Activated CD4-positive, alpha-beta T cell treated with anti-CD3 and anti-CD28 coated beads, Interleukin-2, amount 50 U/mL, for 4 hours (primary cell): ENCODE measurements at places on chromosomes 7 and 10.

DNA sequence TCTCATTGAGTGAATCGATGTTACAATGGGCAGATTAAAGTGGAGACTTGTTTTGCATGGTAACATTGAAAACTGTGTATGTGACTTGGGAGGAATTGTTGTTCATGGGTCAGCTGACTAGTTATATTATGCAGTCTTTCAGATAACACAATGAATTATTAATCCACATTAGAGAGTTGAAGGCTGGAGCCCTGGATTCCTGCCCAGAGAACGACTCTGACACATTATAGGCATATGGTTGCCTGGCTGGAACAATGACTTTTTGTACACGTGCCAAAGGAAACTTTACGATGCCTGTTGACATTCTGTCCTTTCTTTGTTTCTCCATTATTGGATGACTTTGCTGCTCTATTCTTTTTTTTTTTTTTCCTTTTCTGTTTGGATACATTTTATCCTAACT lies 52.3 kb upstream of the TMEM229A start:
- DNase-seq = no peak

GRCh38 chr7:55288070-55288824 lies 76.9 kb upstream of the LANCL2 start:
- DNase-seq = no peak

GRCh38 chr10:32139223-32140073 lies 83.2 kb upstream of the KIF5B start:
- DNase-seq = no peak

GRCh38 chr7:17580141-17580540 lies 281.7 kb downstream of the AHR start:
- no peak for DNase-seq

DNA sequence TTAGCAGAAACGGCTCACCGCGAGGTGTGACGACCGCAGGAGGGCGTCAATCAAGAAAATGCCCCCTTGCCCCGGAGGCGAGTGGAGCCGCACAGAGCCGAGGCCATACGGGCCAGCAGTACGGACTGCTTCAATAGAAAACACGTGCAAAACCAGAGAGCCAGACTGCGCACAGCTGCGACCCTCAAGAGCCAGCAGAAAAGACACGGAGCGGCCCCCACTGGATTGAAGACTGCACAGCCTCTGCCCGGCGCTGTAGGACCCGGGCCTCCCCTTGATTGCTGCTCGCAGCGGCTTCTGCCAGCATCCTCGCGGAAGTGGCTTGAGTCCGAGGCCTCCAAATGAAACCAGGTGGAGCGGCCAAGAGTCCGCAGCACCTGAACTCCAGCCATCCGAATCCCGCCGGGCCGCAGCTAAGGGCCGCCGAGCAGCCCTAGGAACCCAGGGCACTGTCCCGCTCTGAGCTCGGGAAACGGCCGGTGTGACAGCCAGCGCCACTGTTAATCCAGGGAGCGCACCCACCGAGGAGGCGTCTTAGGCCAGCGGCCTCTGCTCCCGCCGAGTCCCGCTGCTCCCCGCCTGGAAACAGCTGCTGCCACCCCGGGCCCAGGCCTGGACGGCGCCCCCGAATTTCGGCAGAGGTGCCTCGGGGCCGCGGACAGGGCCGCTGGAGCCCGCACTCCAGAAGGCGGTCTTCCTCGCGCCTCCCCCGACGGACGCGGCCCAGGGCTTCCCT lies 660 bp upstream of the HHEX start:
- DNase-seq = no peak

DNA sequence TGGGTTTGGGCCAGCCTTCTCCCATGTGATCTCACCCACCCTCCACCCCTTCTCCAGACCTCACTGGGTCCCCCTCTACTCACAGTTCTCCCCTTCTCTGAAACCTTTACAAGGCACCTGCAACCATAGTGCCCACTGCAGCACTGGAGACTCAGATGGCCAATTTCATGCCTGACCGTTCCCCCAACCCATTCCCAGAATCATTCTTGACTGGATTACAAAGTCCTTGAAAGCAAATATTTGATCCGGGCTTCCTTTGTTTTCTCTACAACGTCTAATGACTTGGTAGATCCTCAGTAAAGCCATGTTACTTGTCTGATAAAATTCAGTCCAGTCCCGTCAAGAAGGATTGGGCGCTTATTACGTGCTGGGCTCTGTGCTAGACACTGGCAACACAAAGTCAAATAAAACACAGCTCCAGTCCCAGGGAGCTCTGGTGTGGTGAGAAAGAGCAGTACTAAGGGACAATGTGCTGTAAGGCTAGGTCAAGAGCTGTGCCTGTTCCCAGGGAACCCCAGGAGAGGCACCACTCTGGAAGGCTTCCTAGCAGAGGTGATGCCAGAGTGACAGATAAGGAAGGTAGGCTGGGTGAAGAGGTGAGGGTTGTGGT lies 36.5 kb downstream of the SH3PXD2A start:
- no peak for DNase-seq

DNA sequence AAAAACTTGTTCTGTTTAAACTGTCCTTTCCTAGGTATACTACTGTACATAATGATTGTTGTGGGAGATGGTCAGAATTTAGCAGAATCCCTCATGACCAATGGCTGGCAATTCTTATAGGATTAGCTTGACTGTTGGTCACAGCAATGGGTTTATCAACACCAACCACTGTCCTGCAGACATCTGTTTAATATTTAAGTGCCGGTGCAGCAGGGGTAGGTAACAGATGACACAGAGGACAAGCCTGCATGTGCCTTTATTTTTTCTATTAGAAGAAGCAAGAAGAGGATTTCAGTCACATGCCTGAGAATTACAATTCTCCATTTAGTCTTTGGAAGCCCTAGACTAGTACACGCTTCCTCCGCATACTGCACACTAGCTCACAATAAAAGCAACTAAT lies 48.4 kb downstream of the CCDC6 start:
- no peak for DNase-seq

- no peak for DNase-seq
Observed at GRCh38 chr10:51615764-51616298, 83.6 kb downstream of the CSTF2T start.

DNA sequence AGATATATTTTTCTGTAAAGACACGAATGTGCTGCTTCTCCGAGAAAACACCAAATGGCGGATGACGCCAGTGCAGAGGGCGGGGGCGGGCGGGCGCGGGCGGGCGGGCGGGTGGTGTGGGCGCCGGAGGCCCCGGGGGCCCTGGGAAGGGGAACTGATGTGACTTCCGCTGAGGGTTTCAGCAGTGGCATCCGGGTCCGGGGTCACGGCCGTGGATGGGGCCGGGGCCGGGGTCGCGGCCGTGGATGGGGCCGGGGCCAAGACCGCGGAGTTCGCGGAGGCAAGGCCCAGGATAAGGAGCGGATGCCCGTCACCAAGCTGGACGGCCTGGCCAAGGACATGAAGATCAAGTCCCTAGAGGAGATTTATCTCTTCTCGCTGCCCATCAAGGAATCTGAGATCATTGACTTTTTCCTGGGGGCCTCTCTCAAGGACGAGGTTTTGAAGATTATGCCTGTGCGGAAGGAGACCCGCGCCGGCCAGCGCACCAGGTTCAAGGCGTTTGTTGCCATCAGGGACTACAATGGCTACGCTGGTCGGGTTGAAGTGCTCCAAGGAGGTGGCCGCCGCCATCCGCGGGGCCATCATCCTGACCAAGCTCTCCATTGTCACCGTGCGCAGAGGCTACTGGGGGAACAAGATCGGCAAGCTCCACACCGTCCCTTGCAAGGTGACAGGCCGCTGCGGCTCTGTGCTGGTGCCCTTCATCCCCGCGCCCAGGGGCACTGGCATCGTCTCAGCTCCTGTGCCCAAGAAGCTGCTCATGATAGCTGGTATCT lies 20.3 kb upstream of the IGF2BP3 start:
- DNase-seq = peak; percentile 50

- no peak for DNase-seq
Observed at GRCh38 chr10:95187617-95188016, 6.4 kb upstream of the ACSM6 start.

- DNase-seq = no peak
Observed at GRCh38 chr7:33868166-33868565, 37.2 kb upstream of the BMPER start.

- DNase-seq = no peak
Observed at GRCh38 chr7:113161050-113161449, 42.7 kb upstream of the SMIM30 start.

GRCh38 chr7:110372685-110373084 lies 718.2 kb upstream of the LRRN3 start:
- DNase-seq = no peak

- DNase-seq = no peak
Observed at GRCh38 chr10:95850791-95851190, 57.0 kb upstream of the CC2D2B start.

GRCh38 chr7:30750683-30751650 lies 968 bp upstream of the INMT start:
- no peak for DNase-seq

GRCh38 chr10:110446954-110447608 lies 50.6 kb upstream of the DUSP5 start:
- no peak for DNase-seq

- peak; percentile 74 for DNase-seq
Observed at GRCh38 chr10:110918269-110918642, 724 bp downstream of the BBIP1 start.

DNA sequence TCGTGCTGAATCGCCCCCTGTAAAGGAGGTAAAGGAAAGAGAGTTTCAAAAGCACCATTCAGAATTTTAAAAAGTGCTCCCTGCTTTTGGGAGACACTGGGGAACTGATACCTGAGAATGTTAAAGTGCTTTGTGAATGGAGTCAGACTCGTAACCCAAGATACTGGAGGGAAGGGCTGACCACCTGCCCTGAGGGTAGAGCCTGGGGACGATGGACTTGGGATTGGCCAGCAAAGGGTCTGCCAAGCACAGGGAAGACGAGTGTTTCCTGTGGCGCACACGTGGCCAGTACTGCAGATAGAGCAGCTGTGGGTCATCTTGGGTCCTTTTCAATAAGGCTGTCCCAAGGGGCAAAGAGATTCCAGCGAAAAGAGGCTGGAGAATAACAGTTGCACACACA lies 1284.1 kb upstream of the AUTS2 start:
- no peak for DNase-seq

GRCh38 chr10:114720685-114721278 lies 62.7 kb upstream of the ABLIM1 start:
- DNase-seq = no peak

DNA sequence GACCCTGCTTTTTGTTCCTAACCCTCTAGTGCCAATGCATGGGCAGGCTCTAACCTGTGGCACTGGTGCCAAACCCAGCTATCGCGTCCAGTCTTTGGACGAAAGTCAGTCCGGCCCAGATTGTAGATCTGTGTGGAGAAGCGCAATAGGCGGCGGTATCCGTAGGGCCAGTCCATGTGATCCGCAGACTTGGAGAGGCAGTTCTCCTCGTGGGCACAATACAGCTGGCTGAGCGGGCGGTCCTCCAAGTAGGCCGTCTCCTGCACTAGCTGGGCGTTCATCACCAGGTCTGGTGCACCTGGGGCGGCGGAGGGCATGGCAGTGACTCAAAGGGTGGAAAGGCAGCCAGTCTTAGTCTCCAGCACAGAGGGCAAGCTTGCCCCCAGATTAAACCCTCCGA lies 14.5 kb downstream of the LOXL4 start:
- no peak for DNase-seq

- no peak for DNase-seq
Observed at GRCh38 chr10:28734938-28735759, 57.8 kb downstream of the BAMBI start.

- DNase-seq = no peak
Observed at GRCh38 chr10:111475720-111476119, 398.9 kb downstream of the ADRA2A start.

DNA sequence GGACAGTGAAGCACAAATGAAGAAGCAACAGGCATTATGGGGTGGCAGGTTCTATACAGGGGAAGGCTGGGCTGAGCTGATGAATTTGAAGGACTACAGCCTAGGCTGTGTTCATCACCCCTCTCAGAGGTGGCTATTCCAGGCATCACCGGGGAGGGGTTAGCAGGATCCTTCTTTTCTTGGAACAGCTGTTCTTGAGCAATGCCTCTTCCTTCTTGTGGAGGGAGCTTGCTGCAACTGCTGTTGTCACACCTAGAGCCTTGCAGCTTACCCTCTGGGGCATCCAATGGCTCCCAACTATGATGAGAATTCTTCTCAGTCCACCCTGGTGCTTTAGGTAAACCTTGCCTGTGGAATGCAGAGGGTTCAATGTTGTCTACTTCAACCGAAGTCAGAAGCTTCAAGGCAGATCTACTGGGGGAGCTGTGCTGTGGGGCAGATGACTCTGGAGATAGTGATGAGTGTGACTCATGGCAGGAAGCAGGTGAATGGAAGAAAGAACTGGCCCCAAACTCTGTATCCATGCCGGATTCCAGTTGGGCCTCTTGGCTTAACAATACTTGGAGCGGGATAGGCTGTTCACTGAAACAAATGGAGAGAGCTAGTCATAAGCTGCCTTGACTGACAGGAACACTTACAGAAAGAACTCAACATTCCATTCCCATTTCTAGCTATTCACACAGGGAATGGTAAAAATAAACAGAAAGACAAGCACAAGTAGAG lies 21.5 kb upstream of the PPP3CB start:
- DNase-seq = no peak

- no peak for DNase-seq
Observed at GRCh38 chr10:31912898-31913850, 15.5 kb downstream of the ARHGAP12 start.

DNA sequence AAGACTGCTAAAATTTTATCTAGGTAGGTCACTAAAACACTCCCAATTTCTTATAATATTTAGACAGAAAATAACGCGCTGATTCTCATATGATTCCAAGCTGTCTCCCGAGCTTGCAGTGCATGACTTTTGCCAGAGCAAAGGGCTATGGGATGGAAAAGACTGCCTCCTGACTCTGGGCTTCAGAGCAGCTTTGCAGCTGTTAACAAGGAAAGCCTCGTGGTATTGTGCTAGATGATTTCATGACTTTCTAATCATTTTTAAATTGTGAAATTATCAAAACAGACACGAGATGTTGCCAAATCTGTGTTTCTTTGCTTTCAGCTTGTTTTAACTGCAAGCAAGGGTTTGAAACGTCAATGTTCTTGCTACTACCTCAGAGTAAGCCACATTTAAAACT lies 238.3 kb downstream of the AGMO start:
- DNase-seq = no peak
